ENCODE measurements at places on chromosomes 4 and X.
A peak's percentile ranks its signal among the peaks of the same experiment; 100 is the strongest.

DNA sequence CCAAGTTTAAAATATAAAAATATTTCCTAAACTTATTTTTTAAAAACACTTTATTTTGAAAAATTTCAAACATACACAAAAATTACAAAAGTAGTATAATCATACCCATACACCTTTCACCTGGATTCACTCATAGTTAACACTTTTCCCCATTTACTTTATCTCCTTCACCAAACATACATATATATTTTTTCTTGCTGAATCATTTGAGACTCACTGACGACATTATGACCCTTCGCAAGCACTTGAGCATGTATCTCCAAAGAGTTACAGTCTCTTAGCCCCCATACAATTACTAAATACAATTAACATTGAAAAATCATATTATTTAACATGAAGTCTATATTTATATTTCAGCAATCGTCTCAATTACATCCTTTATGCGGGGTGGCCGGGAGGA, 19.8 kb downstream of the RXFP1 start:
- DNase-seq, result no peak

- DNase-seq, result no peak
These were observed 206.3 kb upstream of the GATB start for GRCh38 chr4:151967074-151967473.

- DNase-seq, result no peak
These were observed 1.7 kb upstream of the MXRA5 start for GRCh38 chrX:3348191-3348590.

DNA sequence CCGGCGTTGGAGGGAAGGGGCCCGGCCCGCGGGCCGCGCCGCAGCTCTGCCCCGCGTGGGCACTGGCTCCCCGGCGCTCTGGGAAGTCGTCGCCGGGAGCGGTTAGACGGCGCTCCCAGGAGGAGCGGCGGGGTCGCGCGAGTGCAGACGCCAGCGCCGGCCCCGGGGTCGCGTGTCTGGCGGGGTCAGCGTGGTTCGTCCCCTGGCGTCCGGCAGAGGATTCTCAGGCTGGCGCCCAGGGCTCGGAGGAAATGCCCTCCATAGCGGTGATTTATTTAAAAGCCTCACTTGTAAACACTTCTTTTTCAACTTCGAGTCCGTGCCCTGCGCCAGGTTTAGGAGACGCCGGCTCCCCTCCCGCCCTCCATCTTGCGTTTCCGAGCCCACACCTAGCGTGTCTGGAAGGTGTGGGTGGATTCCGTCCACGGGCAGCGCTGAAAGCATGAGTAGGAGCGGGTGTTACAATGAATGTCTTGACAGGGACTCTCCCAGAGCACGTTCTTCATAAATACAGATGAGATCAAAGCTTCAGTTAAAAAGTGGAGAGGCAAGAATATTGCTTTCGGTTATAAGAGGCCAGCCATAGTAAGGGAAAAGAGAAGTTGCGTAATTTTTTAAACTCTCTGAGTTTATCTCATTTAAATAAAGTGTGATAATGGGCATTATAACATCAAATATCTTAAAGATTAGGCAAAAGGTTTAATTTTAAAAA, 692 bp downstream of the FAM241A start:
- peak; percentile 54 for DNase-seq

DNA sequence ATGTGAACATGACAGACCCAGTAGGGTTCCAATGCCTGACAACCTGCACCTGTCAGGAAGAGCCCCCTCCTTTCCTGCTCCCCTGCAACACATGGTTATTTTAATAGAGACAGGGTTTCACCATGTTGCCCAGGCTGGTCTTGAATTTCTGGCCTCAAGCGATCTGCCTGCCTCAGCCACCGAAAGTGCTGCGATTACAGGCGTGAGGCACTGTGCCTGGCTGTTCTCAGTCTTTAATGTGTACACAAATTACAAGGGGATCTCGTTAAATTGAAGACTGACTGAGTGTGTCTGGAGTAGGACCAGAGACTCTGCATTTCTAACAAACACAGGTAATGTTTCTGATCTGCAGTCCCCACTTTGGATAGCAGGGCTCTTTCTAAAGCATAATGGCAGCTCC, 55.4 kb downstream of the NPNT start:
- no peak for DNase-seq

- no peak for DNase-seq
These were observed 40.1 kb downstream of the FAM241A start for GRCh38 chr4:112185334-112185733.
